ENCODE measurements at places on chromosomes 12 and 14.

DNA sequence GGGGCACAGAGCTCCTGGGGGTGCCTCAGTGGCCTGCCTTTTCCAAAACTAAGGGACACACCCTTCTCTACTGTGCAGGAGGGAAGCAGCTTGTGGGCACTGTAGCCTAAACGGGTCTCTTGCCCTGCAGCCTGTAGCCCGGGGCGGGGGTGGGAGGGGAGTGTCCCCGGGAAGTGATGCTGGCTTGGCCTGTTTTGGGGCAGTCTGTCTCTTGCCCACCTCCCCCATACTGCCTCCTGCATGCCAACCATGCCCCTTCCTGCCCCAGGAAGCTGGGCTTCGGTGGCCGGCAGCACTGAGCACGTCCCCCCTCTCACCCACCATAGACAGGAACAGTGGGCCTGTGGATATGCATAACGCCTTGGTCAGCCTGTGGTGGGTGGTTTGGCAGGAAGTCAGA, 43.4 kb downstream of the PRIMA1 start:
- no peak for DNase-seq

DNA sequence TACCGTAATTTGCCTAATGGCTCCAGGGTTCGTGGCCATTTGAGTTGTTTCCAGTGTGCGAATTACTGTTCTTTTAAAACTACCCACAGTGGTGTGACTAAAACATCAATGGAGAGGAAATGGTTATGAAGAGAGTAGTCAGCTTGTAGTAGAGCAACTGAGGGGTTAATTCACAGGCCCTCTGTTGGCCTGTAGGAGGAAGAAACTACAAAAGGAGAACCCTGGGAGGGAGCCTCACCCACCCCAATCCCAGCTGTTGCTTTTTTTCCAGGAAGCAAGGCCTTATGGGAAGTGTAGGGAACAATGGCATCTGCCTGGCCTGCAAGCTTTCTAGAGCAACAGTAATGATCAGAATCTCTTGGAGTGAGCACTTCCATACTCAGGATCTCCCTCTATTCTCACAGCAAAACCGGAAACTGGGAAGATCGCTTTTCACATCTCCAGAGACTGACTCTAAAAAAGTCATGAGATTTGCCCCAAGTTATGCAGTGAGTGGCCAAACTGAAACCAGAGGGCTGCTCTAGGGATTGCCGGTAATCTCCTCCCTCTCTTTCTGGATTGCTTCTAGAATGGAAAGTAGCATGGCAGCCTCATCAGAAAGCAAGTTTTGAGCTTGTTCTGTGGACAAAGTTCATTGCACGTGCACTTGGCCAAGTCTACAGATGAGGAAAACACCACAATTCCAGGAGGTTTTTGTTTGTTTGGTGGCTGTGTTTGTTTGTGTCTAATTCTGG, 125.3 kb upstream of the PWP1 start:
- DNase-seq, result no peak

- DNase-seq, result no peak
Measured at GRCh38 chr14:58414845-58415244, 12.5 kb downstream of the TIMM9 start.

- DNase-seq, result no peak
Measured at GRCh38 chr14:78450669-78451318, 280.6 kb downstream of the NRXN3 start.

DNA sequence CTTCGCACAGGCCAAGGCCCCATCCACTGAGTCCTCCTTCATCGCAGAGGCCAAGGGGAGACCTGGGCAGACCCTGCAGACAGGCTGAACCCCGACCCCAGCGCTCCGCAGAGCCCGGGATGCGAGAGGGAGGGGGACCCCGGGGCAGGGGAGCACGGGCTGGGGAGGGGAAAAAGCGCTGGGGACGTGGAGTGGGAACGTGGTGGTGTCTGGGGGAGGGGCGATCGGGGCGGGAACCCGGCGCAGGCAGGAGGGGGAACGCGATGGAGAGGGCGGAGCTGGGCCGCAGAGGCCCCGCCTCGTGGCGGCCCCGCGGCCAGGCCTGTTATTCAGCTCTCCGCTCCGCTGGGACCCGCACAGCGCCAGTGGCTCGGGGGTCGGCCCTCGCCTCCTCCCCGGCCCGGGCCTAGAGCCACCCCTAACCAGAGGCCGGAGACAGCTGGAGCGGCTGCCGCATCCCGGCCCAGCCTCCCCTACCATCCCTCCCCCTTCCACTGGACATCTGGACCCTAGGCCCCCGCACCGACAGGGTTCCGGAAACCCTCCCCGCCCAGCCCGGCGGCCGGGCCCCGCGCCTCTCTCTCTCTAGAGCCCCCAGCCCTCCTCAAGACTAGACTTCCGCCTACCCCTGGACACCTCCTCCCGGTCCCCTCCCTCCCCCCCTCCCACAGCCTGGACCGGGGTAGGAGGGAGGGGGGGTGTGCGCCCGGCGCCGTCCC, at the start of gene ARHGEF25:
ARHGEF25 (plus strand) TSS at position 328 of the 719 bp plus-strand sequence. CDS start 460 bp downstream, outside the sequence.
- DNase-seq, result no peak

DNA sequence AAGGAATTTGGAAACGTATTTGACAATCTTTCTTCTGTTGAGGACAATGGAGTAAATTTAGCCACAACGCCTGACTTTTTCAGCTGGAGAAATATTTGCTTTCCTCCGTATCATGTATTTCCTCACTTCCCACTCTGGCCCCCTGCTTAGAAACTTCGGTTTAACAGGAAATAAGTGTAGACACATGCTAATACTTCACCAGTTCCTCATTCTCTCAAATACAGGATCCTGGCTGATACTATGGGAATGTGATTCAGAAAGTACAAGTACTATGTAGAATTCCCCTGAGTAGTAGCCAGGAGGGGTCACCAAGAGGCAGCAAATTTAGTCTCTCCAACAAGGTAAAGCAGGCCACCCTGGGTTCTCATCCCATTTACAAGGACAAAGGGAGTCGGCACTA, 58.0 kb downstream of the FAR2 start:
- no peak for DNase-seq
